Left ventricle myocardium superior (tissue), 1 donor: ENCODE measurements at places on chromosomes 12 and 14. TPM values are rescaled to one million over a fixed set of nuclear protein-coding genes. Genes with fewer than 3 reads are reported as not detected.

The GPRC5A gene
- 1.9 TPM for total RNA-seq

The PTPN6 gene
- total RNA-seq = 6.0 TPM

The SDR9C7 gene
- not detected for total RNA-seq

The CFAP54 gene
- total RNA-seq = 0.10 TPM

The SMAGP gene
- total RNA-seq = 3.4 TPM

The TOMM20L gene
- not detected for total RNA-seq

The SLC25A47 gene
- not detected for total RNA-seq

The PROX2 gene
- not detected for total RNA-seq

The PNMA1 gene
- 13.9 TPM for total RNA-seq

The TESPA1 gene
- 0.55 TPM for total RNA-seq

The DTX1 gene
- 2.4 TPM for total RNA-seq

The CISTR gene
- 2.4 TPM for total RNA-seq

The NKX2-1 gene
- total RNA-seq = not detected

The FGF23 gene
- total RNA-seq = not detected

The FBXW8 gene
- total RNA-seq = 5.1 TPM

The RAB15 gene
- total RNA-seq = 9.0 TPM

The SIRT4 gene
- 10.2 TPM for total RNA-seq

The POTEG gene
- total RNA-seq = not detected

The ANKRD33 gene
- total RNA-seq = not detected

The PTPRB gene
- total RNA-seq = 34.4 TPM

The SAMD15 gene
- total RNA-seq = 0.77 TPM

The LBHD2 gene
- not detected for total RNA-seq

The RDH12 gene
- not detected for total RNA-seq

The KRT5 gene
- total RNA-seq = 1.1 TPM

The DIO2 gene
- total RNA-seq = 7.2 TPM

The BHLHE41 gene
- 35.9 TPM for total RNA-seq

The ACOT6 gene
- total RNA-seq = not detected

The SCYL2 gene
- 29.7 TPM for total RNA-seq

The FOXN4 gene
- total RNA-seq = not detected

The SMCO2 gene
- not detected for total RNA-seq

The CYP27B1 gene
- not detected for total RNA-seq

The WSCD2 gene
- total RNA-seq = 0.45 TPM

The ABHD4 gene
- 24.5 TPM for total RNA-seq

The RIN3 gene
- 14.7 TPM for total RNA-seq

The TAS2R42 gene
- total RNA-seq = not detected

The ANKRD13A gene
- total RNA-seq = 24.4 TPM

The FGD4 gene
- 21.7 TPM for total RNA-seq

The PGF gene
- total RNA-seq = 4.9 TPM

The ZNF664 gene
- total RNA-seq = 85.2 TPM

The COCH gene
- total RNA-seq = 0.50 TPM

The CCDC175 gene
- total RNA-seq = not detected

The CCNB1IP1 gene
- 43.9 TPM for total RNA-seq

The IL26 gene
- total RNA-seq = not detected

The RPGRIP1 gene
- total RNA-seq = 0.52 TPM

The MANSC4 gene
- total RNA-seq = not detected

The PPHLN1 gene
- total RNA-seq = 27.8 TPM

The TPPP2 gene
- 1.2 TPM for total RNA-seq

The KLRK1 gene
- total RNA-seq = not detected

The CMA1 gene
- total RNA-seq = 0.47 TPM

The NIN gene
- total RNA-seq = 21.3 TPM

The KRT7 gene
- 0.69 TPM for total RNA-seq

The CPNE6 gene
- total RNA-seq = not detected

The MYH6 gene
- 4,258 TPM for total RNA-seq

The ENDOU gene
- 0.30 TPM for total RNA-seq
